Stimulated activated CD8-positive, alpha-beta memory T cell treated with anti-CD3 and anti-CD28 coated beads, Interleukin-2, amount 100 ng/mL, for 1 hour (primary cell): ENCODE measurements at places on chromosomes 5 and 9.

- no peak for DNase-seq
Measured at GRCh38 chr5:137333928-137334327, 165.2 kb downstream of the SPOCK1 start.

- no peak for DNase-seq
Measured at GRCh38 chr9:76531231-76531780, 72.3 kb downstream of the GCNT1 start.

DNA sequence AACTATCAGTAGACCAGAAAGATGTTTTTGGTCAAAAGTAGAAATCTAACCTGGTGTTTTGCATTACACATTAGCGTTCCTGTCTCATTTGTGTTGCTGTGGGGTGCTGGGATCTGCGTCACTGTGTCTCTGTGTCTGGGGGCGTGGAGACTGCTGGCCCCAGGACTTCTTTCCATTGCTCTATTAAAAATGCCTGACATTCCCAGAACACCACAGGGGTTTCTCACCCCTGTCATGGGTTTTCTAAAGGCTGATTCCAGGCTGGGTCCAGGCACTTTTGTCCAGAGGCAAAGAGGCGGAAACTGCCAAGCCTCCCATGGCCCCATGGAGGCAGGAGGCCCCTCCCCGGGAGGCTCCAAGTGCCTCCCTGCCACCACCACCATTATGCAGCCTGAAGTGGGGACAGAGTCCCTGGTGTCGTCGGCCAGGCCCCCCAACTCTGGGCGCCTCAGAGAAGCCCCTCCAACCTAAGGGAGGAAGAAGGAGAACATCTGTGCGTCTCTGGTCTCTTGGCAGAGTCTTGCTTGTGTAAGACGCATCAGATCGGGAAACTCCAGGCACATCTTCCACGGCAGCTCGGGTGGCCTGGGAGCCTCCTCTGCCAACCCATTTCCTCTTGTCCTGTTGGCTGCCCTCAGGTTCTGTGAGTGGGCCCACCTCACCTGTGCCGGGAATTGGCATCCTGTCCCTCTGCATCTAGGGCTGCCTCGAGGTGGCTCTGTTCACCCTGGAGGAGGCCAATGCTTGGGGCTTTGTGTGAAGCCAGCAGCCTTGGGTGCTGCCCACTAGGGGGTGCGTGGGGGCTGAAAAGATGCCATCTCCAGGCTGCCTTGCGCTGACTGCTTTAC, 13.8 kb upstream of the PLEKHG4B start:
- no peak for DNase-seq

DNA sequence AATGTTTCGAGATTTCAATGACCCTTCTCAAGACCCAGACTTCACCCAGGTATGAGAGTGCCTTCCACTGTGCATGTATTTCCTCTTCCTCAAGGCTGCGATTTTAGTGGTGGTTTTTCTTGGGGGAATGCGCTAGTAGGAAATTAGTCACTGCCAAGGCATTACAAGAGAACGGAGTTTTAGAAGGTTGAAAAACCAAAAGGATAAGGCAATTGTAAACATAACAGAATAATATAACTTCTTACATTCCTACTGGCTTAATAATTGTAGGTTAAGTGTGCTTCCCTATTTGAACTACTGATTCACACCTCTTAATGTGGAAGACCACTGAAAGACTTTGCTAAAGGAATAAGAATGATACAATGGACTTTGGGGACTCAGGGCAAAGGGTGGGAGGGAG, 38.9 kb downstream of the ACO1 start:
- DNase-seq = no peak

DNA sequence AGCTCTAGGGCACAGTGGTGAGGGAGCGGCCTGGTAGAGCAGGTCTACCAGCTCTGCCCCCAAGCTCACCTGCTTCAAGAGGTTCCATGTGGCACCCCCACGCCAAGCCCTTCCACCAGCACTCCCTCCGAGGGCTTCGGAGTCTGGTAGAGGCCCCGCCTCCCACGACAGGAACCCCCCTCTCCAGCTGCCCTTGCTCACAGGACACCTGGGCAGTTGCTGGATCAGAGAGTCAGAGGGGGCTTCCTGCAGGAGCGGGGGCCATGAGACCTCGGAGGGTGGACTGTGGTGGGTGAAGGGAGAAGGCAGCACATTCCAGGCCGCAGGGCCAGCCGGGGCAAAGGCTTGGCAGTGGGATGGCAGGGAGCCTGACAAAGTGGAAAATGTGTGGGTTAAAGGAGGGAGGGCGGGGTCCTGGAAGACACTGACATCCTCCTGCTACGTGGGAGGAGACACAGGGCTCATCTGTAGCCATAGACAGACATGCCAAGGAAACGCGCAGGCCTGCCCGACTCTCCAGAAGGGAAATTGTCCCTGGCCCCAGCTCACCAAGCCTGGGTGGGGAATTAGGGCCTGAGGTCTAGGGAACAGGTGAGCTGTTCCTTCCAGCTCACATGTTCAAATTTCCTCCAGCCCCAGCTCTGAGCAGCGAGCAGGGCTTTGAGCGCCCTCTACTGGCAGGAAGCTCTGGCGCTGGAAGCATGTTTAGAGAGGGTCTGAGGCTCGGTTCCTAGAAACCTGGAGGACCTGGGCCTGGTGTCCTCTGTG, 74.2 kb downstream of the NTNG2 start:
- DNase-seq = peak; percentile 60
